Tongue (tissue), 3 donors: ENCODE measurements at places on chromosomes 5 and 9. TPM values are rescaled to one million over a fixed set of nuclear protein-coding genes. Genes with fewer than 3 reads are reported as not detected.

GLRA1 gene
- not detected for total RNA-seq

DNA sequence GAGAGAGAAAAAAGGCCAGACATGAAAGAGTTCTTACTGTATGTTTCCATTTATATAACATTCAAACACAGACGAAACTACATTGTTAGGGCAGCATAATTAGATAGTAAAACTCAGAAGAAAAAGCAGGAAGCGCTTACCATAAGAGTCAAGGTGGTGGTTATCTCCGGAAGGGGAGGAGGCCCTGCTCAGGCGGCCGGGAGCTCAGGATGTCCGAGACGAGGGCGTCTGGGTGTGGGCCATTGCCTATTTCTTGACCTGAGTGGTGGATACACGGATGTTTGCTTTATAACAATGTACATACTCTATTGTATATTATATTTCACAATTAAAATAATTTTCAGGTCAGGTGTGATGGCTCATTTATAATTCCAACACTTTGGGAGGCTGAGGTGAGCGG, 80.9 kb upstream of the COL5A1 start:
- DNase-seq: no peak

SLC34A1 gene
- not detected for total RNA-seq

DAB2 gene
- total RNA-seq: 64.5 TPM

- DNase-seq: no peak
Observed at GRCh38 chr9:125842242-125842641, 95.1 kb downstream of the PBX3 start.

GRCh38 chr5:76684756-76685519, 31.0 kb upstream of the F2R start:
- DNase-seq: no peak

GRIA1 gene
- 3.0 TPM for total RNA-seq

AHRR gene
- 8.2 TPM for total RNA-seq

DNA sequence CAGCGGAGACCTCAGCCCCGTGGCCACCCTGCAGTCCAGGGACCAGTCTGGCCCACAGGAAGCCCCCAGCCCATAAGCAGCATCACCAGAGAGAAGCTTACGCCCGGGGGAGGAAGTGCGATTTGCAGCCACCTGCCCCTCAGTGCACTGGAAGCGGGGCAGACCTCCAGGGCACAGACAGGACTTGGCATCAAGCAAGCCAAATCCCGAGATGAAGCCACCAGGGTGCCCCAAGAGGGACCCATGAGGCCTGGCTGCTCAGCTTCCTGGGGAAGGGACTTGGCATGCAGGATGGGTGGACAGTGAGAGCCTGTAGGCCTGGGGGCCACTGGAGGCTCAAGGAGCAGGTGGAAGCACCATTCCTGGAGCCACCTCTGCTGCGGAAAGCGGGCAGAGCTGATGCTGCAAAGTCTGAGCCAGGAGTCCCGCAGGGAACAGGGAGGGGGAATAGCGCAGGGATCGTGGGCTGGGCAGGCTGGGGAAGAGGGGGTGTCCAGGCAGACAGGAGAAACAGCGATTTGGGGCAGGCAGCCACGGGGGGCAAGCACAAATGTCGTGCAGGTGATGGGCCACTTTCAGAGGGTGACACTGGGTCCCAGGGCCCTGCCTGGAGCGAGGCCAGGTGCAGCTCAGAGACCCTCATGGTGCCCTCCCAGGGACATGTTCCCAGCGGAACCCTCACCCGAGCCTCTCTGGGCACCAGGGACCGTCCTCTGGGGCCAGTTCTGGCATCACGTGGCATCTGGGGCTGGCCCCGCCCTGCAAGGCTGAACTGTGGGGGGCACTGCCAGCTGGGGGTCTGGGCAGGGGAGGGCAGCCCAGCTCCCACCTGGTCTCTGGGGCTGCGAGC, 3.2 kb downstream of the LRRC26 start:
- DNase-seq: no peak

DNA sequence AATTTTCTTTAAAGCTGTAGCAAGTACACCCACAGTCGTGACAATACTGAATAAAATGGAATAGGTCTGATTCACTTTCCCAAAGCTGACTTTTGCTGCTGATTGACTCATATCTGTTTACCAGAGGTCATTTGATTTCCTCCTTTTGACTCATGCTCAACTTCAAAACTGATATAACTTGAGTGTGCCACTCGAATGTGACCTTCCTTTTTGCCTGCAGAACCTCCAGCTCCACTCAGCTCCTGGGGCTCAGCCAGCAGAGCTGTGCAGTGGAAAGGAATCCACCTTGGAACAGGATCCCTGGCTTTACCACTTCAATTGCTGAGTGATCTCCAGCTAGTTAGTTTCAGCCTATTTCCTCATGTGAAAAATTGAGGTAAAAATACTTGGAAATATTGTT, 84.1 kb downstream of the FEM1C start:
- peak; percentile 50 for DNase-seq

DNA sequence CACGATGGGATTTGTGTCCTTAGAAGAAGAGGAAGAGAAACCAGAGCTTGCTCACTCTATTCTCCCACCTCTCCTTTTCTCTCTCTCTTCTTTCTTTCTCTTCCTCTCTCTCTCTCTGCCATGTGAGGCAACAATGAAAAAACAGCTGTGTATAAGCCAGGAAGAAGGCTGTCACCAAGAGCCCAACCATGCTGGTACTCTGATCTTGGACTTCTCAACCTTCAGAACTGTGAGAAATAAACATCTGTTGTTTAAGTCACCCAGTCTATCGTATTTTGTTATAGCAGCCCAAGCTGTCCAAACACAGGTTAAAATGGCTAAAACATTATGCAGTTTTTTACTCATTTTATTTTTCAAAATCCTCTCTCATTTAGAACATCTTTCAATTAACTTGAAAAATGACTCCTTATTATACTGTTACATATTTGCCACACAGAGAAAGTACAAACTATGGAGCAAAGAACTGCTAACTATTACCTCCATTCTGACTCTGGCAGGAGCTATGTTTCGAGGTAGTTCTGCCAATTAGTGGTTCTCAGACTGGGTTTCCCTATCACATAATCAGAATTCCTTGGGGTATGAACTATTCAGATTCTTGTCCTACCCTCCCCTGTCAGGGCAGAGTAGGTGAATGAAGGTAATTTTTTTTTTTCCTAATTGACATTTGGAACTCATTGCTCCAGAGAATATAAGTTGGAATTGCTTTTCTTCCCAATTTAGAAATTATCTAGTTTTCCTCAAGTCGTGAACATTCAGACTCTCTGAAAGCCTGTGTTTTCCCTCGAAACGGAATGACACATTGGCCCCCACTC, 434.6 kb downstream of the ENC1 start:
- no peak for DNase-seq

SLC36A3 gene
- not detected for total RNA-seq

GRCh38 chr5:177025101-177025601, 2.7 kb downstream of the ZNF346 start:
- DNase-seq: no peak

PDZD2 gene
- 28.6 TPM for total RNA-seq

DNA sequence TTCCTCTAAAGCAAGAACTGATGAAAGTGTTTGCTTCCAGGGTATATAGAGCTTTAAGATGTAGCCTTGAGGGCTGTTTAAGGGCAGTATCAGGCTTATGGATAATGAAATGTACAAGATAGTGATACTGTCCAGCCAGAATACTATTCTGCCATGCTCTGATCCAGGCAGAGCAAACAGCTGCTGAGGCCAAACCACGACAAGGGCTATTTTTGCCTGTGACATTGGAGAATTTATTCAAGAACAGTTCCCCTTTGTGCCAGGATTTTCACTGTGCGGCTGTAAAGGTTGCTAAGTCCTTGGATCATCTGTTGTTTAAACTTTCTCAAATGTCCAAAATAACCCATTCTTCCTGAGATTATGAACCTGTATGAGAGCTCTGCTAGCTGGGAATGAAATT, 70.4 kb downstream of the OTP start:
- DNase-seq: peak; percentile 51

- DNase-seq: no peak
Observed at GRCh38 chr9:118482306-118482705, 778.1 kb downstream of the TLR4 start.

DNA sequence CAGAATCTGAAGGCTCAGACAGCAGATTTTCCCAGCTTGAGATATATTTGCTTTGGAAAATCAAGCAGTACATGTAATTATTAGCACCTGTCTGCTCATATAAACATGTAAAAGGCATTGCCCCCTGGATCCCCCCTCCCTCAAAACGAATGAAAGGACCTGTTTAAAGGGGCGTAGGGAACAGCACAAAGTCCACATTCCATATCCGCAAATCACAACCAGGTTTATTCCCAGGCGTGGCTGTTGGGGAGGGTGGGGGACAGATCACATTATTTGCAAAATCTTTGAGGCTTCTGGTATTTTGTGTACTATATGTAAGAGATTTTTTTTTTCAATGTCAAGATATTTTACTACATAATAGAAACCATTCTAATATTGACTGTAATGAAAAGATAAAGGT, 8.7 kb upstream of the MRPS2 start:
- no peak for DNase-seq

PCDHA7 gene
- total RNA-seq: 0.21 TPM

DNA sequence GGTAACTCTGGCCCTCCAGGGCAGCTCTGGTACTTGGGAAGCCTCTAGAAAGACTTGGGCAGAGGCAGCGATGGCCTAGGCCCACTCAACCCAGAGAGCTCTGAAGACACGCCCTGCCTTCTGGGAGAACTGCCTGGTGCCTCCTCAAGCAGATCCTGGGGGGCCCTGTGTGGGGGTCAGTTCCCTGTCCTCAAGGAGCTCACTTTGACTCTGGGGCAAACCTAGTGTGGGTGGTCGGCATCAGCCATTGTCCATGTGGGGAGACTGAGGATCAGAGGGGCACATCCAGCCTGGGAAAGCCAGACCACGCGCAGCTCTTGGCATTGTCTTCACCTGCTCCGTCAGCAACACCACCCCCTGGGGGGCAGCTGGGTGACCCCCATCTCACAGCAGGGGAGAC, 28.0 kb downstream of the ABO start:
- no peak for DNase-seq

GRCh38 chr5:73204332-73204731, 31.3 kb downstream of the TMEM174 start:
- peak; percentile 75 for DNase-seq

GRCh38 chr5:78760770-78761169, 112.2 kb upstream of the LHFPL2 start:
- DNase-seq: no peak

DNA sequence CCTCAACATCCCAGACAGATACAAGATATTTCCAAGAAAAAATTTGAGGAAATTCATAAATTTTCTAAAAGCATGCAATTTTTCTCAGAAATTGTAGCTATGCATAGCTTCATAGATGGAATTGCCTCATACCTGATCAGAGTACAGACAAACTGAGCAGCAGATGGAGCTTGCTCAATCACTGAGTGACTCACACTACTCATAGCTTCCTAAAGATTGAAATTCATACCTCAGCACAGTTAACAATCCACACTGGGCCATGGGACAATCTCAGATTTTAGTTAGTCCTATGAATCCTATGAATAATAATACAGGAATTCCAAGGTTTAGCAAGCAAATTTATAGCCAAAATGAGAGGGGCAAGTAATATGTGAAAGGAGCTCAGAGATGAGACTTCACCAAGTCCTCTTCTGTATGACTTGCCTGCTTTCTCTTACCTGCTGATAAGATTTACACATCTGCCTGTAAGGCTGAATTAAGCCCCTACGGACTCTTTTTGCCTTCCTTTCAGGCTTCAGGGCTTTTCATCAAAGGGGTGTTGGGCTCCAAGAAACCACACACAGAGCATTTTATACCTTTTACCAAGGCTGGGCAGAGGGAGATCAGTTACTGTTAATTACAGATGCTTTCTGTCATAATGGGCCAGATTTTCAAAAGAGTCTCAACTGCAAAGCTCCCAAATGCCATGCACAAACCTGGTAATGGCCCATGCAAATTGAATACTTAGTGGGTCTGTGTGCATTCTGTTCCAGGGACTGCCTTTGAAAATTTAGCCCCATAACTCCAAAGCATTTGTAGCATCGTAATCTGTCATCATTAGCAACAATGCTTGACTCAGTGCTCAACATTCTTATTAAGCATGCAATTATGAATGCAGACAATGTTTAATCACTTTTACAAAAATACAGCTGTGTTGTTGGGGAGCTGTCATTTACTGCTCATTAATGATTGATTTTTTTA, 439.3 kb downstream of the DTWD2 start:
- no peak for DNase-seq

- peak; percentile 40 for DNase-seq
Observed at GRCh38 chr5:159178978-159179377, 30.4 kb downstream of the RNF145 start.

DNA sequence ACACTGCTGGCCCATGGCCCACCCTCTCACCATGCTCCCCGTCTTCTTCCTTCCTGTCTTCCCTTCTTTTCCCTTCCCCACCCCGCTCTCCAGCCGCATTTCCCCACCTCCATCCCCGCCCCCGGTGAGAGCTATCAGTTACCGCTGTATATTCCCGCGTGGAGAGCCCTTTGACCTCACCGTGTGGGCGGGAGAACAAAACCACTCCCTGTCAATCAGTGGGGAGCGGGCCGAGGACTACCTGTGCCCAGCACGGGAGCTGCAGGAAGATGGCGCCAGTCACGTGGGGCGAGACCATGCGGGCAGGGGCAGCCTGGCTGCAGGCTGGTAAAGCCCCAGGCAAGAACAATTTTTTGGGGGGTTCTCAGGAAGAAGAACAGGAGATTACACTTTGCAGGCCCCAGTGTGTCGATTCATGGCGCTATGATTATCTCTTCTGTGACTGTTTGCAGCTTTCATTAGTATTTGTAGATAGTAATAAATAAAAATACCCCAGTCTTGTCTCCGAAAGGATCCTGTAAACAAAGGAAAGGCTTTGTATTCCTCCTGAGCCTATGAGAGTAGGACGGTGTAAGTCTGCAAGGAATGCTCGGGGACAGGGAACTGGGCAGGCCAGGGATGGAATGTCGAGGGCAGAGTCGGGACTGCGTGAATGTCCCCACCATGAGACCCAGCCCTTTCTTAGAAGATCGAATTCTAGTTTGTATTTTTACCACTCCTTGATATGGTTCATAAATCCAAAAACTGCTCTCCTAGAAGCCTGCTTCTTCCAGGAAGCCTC, 14.8 kb upstream of the DMRT1 start:
- no peak for DNase-seq

DNA sequence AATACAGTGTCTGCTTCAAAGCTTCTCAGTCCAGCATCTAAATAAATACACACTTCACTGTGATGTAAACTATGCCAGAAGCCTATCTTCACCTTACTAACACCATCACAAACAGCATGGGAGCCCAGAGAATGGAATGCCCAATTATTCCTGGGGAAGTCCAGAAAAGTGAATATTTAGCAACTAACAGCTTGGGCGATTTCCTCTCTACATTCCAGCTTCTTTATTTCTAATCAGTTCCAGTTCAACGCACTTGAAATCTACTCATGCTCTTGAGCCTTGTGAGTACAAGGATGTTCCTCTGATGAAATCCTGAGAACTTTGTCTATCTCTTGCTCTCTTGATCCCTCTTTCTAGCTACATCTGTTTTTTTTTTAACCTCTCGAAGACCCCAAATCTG, 100.4 kb upstream of the C9orf72 start:
- DNase-seq: no peak

- DNase-seq: no peak
Observed at GRCh38 chr5:172058088-172058487, 51.6 kb upstream of the FBXW11 start.

SMAD5 gene
- 72.2 TPM for total RNA-seq

TSSK1B gene
- not detected for total RNA-seq
